ENCODE measurements at places on chromosomes 7 and 10. TPM values are rescaled to one million over a fixed set of nuclear protein-coding genes. Genes with fewer than 3 reads are reported as not detected.

Gene SYPL1
- total RNA-seq: 80.3 TPM

- DNase-seq: no peak
Measured at GRCh38 chr7:28703037-28703765, 254.9 kb downstream of the TRIL start.

GRCh38 chr7:90274161-90274560 lies 29.2 kb downstream of the CFAP69 start:
- no peak for DNase-seq

GRCh38 chr10:47286116-47286505 lies 13.9 kb upstream of the GDF10 start:
- no peak for DNase-seq

DNA sequence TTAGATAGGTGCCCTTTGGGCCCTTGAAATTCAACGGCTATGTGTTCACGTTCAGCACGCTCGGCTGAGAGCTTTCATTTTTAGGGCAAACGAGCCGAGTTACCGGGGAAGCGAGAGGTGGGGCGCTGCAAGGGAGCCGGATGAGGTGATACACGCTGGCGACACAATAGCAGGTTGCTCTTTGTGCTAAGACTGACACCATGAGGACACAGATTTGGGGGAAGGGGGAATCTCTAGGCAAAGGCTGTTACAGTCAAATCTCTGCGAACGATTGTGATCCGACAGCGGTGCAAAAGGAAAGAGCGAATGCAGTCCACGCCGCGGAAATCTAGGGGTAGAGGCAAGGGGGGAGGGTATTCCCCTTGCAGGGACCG lies 667 bp downstream of the KLLN start:
- DNase-seq: no peak

GRCh38 chr10:35605191-35605590 lies at the start of gene GJD4:
Gene GJD4, plus strand, starts transcription at chr10:35605341. Its CDS starts 227 bp downstream, at chr10:35605568.
- no peak for DNase-seq

Gene PDK4
- 2.3 TPM for total RNA-seq

DNA sequence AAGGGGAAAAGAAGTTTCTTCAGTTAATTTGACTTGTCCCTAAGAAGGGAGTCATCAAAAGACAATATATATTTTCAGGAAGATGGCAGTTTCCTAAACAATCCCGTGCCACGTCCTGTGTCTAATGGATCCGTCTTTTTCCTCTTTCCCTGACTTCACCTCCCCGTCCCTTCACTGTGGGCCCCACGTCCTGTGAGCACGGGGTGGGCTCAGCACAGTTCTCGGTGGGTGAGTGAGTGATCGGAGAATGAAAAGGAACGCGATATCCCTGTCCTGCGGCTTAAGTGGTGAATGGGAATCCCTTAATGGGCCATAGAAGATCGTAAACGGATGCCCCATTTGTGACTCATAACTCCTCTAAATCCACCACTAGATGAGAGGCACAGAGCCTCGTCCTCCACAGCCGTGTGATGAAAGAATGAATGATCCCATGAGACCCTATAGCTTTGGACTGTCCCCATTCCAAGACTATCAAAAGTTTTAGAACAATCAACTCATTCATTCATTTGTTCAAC lies 63.5 kb upstream of the PITRM1 start:
- peak; percentile 92 for DNase-seq

Gene EBLN1
- not detected for total RNA-seq

Gene FGF8
- total RNA-seq: not detected

Gene PON1
- not detected for total RNA-seq

Gene AKR1C1
- 14.2 TPM for total RNA-seq

All from RPMI7951 (cell line).